Ureter (tissue), 1 donor: ENCODE measurements at places on chromosomes 2 and 18. TPM values are rescaled to one million over a fixed set of nuclear protein-coding genes. Genes with fewer than 3 reads are reported as not detected.

Gene ADCYAP1
- 0.18 TPM for total RNA-seq

Gene SPP2
- total RNA-seq = not detected

Gene CEBPZOS
- total RNA-seq = 58.6 TPM

Gene WDR7
- 49.2 TPM for total RNA-seq
